ENCODE measurements at places on chromosomes 7 and 10.

DNA sequence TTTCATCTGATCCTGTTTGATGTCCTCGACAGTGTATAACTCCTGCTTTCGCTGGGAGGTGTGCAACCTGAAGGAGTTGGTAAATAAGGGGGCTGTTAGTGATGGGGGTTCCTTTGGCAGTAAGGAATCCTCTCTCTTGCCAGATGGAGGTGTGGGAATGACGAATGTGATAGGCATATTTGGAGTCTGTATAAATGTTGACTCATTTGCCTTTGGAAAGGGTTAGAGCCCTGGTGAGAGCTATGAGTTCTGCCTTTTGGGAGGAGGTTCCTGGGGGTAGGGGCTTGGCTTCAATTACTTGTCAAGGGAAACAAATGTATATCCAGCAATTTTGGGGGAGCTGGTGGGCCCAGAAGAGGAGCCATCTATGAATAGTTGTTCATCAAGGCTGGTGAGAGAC, 11.4 kb upstream of the CHST3 start:
- no peak for DNase-seq

- DNase-seq, result no peak
Measured at GRCh38 chr7:80207501-80207900, 72.9 kb downstream of the GNAI1 start.

GRCh38 chr7:99860281-99861127, 16.3 kb downstream of the OR2AE1 start:
- no peak for DNase-seq

DNA sequence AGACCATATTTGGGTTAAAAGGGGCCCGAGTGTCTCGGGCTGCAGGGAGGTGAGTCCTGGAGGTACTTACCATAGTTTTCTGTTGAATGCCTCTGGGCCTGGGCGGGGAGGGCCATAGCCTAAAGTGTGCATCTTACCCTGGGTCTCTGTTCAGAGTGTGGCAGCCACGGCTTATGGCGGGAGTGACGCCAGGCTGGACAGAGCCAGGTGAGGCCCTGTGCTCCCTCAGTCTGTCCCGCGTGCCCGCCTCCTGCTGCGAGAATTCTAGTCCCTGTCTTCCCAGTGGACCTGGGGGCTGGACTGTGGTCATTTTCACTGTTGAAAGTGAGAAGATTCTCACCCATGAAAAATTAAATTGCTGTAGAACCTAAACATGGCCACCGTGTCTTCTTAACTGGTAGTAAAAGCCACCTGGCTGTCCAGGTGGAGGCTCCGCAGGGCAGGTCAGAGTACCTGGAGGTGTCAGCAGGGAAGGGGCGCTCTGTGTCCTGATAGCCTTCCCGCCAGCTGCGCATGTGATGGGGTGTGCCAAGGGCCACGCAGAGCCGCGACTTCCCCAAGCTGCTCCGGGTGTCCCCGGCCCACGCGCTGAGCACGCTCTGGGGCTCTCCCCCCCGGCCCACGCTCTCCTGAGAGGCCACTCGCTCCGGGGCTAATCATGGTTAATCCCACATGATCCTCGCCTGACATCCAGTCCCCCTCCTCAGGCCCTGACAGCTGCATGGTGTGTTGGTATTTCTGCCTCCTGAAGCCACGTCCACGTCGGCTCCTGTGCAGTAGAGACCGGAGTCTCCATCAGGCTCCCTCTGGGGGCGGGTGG, 20.3 kb downstream of the INPP5A start:
- no peak for DNase-seq

- no peak for DNase-seq
Measured at GRCh38 chr7:40572810-40573465, 438.1 kb downstream of the SUGCT start.

DNA sequence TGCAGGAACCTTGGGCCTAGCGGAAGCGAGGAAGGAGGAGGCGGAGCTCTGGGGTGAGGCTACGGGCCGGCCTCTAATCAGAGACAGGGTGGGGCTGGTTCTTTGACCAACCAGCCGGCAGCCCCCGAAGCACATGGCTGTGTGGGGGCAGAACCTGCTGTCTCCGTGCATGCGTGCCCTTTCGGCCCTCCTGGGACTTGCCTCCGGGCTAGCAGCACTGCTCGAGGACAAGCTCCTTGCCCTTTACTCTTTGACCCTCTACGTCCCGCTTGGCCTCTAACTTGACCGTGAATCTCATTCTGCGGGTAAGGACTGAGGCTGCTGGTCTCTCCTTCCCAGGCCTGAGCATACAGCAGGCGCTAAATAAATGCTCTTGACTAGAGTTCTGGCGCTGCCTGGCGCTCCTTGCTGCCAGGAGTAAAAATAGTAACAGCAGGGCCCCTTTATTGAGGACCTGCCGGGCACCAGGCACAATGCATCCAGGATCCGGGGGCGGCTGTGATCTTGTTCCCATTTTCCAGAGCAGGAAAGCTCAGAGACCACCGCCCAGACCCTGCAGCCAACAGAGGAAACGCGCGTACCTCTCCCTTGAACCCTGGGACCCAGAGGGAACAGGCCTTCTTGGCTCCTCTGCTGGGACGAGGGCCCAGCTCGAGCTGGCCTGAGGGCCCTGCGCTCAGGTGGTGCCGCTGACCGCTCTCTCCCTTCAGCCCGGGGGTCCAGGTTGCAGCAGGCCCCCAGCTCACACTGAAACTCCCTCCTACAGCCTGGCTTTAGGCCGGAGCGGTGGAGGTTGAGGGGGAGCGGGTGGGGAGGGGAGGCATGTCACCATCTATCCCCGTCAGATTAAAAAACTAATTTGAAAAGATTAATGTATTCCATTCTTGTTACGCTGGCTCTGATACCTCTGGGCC, 2.7 kb upstream of the COMTD1 start:
- DNase-seq, result no peak

- DNase-seq, result no peak
Measured at GRCh38 chr7:151051108-151051507, 2.8 kb downstream of the ASIC3 start.

GRCh38 chr10:78528749-78529204, 495.1 kb downstream of the RPS24 start:
- DNase-seq, result no peak

DNA sequence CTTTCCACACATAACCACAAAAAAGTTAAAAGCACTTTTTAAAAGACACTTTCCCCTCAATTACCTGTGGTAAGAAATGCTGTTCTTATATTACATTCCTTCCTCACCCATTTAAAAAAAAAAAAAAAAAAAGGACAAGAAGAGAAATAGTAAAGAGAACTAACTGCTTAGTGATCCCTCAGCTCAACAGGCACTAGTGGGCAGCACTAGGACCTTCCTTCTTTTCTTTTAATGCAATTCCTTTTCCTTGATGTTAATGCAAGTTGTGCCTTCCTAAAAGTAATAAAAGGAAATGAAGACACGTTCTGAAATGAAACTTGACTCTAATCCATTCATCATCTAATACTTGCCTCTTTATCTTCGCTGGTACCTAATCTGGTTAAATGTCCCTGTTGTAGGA, 189.7 kb downstream of the TCF7L2 start:
- DNase-seq, result no peak

GRCh38 chr10:109939315-109939961, 16.1 kb upstream of the XPNPEP1 start:
- no peak for DNase-seq
